ENCODE measurements at places on chromosomes 3 and 15.
A peak's percentile ranks its signal among the peaks of the same experiment; 100 is the strongest.

DNA sequence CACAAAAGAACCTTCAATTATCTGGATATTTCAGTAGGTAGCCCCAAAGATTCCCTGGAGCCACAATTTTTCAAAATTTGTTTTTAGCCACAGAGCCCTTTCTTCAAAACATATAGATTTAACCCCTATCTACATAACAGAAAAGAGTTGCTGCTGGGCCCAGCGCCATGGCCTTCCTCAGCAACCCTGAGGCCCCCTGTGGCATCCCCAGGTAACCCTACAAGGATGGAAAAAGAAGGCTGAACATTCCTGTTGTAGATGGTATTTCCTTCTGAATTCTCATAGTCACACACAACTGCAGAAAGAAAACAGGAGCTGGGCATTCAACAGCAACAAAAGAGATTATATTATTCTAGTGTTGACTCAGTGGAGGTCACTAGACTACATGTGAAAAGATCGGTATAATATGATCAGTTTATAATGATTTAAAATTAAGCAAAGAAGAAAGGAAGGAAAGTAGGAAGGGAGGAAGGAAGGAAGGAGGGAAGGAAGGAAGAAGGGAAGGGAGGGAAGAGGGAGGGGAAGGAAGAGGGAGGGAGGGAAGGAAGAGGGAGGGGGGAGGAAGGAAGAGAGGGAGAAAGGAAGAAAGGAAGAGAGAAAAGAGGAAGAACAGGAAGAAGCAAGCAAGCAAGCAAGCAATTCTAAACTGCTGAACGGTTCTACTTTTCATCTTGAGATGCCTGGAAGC lies 342.5 kb upstream of the NR2F2 start:
- no peak for DNase-seq

DNA sequence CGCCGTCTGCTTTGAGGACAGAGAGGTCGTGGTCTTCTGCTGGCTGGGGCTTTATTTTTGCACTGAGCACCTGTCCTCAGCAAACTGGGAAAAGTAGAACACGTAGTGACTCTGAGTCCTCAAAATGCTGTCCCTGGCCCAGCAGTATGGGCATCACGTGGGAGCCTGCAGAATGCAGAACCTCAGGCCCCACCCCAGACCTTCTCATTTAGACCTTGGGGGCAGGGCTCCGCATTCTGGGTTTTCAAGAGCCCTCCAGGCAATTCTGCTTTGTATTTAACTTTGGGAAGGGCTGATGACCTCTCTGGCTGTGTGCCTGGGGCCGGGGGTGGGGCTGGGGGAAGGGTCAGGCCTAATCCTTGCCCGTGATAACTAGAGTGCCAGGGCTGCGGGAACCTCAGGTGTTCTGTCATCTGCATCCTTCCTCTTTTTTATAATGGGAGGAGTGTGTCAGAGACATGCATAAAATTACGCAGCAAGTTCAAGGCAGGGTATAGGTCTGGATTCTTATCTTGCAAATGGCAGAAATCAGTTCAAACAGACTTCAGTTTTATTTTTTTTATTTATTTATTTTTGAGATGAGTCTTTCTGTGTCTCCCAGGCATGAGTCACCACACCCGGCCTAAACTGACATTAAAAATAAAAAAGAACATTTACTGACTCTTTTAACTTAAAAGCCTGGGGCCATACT lies 11.1 kb downstream of the SLC6A6 start:
- DNase-seq: no peak

DNA sequence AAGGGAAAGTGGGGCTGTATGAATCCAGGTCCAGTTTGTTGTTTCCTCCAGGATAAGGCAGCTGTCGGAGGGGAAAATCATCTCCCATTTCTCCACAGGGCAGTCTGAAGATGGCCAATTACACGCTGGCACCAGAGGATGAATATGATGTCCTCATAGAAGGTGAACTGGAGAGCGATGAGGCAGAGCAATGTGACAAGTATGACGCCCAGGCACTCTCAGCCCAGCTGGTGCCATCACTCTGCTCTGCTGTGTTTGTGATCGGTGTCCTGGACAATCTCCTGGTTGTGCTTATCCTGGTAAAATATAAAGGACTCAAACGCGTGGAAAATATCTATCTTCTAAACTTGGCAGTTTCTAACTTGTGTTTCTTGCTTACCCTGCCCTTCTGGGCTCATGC lies 911 bp downstream of the CCRL2 start:
- DNase-seq: no peak

GRCh38 chr3:148211725-148212124 lies 486.0 kb upstream of the AGTR1 start:
- peak; percentile 38 for DNase-seq

- no peak for DNase-seq
Measured at GRCh38 chr3:170852324-170852723, 17.7 kb downstream of the RPL22L1 start.

DNA sequence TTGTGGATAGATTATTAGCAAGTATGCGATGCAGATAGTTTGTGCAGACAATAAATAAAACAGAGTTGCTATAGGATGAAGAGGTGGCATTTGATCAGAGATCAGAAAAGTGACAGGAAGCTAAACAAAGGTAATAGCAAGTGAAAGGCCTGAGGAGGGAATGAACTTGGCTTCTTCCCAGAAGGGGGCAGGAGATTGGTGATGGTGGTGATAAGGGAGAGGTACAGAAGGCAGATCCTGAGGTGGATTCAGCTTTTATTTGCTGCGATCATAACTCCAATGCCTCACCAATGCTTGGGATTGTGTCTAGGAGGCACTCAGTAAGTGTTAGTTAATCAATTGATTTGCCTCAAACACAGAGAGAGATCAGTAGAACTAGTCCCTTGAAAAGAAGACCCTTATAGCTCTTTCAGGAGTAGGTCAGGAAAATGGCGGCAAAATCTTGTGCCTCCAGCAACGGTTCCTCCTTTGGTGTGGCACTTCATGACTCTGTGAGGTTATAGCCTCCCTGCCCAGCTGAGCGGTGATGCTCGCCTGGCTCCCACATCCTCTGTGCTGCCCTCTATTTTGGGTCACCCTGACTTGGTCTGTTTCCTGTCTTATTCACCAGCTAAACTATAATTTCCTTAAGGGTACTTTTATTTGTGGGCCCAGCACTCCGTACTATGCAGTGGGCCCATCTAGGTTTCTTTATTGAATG lies 37.5 kb downstream of the TGFBR2 start:
- no peak for DNase-seq

GRCh38 chr15:80588801-80589200 lies 106.3 kb upstream of the ABHD17C start:
- peak; percentile 79 for DNase-seq
